ENCODE measurements at places on chromosomes 7 and 10. TPM values are rescaled to one million over a fixed set of nuclear protein-coding genes. Genes with fewer than 3 reads are reported as not detected.

GRCh38 chr10:132888898-132889490 lies 53.4 kb downstream of the CFAP46 start:
- no peak for DNase-seq

DNA sequence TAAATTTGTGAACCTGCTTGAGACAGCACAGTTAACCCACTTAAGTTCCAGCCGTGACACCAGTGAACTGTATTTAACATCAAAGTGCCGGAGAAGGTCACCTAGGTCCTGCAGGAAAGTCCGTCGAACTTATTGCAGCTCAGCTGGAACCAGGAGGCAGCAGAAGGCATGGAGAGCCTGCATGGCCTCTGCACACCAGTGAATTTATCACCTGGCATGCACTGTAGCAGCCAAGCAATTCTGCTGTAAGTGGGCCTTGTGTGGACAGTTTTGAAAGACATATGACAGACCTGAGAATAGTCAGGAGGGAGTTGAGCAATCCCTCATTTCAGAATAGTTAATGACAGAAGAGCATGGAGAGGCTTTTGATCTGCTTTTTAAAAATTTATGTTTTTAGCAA lies 108.8 kb downstream of the PLXDC2 start:
- DNase-seq: no peak

GRCh38 chr7:129947701-129948100 lies 5.1 kb downstream of the UBE2H start:
- DNase-seq: peak; percentile 12

GRCh38 chr10:31679936-31680335 lies 248.7 kb downstream of the ARHGAP12 start:
- no peak for DNase-seq

DNA sequence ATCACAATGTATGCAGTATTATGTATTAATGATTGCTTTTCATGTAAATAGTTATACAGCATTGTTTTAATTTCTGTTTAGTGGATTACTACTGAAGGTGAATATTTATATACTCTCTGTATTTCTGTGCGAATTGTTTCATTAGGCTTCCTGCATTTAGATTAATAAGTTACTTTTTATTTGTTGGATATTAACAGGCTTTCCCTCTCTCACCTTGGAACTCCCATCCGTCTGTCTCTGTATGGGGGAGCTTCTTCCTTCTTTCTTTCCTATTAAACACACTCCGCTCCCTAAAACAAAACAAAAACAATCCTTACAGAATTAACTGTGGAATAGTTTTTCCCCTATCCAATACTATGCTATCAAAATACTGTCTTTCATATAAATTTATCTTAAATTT lies 205.1 kb downstream of the CACNB2 start:
- no peak for DNase-seq

DNA sequence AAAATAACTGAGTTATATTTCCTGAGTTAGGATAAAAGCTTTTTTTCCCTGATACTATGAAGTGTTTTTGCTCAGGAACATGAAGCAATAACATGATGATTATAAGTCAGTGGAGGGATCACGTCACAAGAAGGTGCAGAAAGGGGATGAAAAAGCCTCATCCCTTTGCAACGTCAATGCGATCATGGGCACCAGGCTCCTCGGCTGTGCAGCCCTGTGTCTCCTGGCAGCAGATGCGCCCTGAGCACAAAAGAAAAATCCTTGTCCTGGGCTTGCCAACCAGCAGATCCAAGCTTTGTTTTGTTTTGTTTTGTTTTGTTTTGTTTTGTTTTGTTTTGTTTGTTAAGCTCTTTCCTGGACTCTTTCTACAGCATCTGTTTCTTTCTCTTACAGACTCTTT lies 103.5 kb upstream of the PRSS1 start:
- no peak for DNase-seq

DNA sequence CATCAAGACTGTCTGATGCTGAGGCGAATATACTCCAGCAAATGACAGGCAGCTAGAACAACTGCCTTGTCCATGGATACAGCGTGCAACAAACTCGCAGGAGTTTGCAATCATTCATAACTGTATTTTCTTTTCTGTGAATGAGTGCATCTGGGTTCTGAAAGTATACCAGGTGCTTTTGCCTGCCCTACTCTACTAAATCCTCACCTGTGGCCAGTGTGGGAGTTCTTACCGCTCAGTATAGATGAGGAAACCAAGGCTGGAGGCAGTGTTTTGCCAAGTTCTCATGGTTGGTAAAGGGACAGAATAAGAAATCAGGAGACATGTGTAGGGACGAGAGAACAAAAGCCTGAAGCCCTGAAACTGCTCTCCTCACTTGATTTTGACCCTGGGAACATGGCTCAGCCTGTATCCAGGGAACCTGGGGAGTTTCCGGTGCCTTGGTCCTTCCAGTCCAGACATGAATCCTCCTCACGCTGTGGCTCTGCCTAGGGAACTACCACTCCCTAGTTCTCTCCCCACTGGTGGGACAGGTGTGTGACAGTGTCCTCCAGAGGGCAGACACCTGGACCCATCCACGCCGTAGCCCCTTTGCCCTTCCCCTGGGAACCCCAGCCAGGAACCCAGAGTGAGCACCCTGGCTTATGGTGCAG lies 142.0 kb downstream of the CDH23 start:
- no peak for DNase-seq

DNA sequence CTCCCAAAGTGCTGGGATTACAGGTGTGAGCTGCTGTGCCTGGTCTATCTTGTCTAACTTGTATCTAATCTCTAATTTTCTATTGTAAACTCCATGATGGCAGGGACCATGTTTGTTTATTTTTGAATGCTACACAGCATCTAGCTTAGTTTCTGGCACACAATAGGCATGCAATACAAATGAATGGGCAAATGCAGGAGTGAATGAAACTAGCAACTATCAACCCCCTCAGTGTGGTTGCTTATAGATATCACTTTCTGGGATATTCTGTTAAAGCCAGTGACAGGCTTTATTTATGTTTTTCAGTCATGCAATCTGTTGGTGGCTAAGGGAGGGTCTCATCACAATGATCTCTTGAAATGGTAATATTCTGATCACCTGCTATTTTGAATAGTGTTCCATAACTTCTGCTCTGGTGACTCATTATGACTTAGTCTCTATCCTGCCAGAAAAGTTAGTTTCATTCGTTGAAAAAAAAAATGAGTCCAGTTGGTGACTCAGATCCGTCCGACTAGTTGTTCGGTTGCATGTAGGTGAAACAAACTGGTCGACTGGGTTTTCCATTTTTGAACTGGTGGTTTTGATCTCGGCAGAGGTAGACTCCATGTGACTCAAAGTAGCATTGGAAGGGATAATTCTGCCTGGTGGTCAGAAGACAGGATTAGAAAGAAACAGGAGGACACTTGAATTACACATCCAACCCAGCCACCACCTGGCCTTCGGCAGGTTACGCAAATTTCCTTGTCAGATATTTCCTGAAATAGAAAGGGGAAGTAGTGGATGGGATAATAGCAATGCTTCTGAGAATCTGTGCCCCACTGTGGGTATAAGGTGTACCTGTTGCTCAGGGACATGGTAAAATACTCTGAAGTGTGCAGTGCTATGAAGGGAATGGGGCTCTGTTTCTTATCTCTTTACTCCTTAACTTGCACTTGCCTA lies 76.8 kb downstream of the GATA3 start:
- DNase-seq: no peak

Gene NPC1L1
- polyA plus RNA-seq: 0.83 TPM

Gene DENND2A
- polyA plus RNA-seq: 8.5 TPM

DNA sequence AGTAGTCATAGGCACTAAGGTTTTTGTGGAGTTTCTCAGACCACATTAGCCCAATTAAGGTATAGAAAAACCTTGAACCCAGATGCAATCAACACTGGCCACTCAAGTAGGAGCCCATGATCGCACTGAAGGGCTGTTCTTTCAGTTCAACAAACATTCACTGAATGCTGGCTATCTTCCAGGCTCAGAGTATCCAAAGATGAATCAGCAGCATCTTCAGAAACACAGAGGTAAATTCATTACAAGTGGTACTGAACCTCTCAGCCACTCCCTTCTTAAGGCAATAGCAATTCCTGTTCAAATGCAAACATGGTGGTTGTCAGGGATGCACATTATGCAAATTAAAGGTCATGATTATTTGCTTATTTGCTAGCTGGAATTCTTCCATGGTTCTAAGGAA lies 17.1 kb downstream of the KCNK18 start:
- DNase-seq: no peak

Gene SPDYE2
- 19.5 TPM for polyA plus RNA-seq

Gene DOCK1
- 19.0 TPM for polyA plus RNA-seq

DNA sequence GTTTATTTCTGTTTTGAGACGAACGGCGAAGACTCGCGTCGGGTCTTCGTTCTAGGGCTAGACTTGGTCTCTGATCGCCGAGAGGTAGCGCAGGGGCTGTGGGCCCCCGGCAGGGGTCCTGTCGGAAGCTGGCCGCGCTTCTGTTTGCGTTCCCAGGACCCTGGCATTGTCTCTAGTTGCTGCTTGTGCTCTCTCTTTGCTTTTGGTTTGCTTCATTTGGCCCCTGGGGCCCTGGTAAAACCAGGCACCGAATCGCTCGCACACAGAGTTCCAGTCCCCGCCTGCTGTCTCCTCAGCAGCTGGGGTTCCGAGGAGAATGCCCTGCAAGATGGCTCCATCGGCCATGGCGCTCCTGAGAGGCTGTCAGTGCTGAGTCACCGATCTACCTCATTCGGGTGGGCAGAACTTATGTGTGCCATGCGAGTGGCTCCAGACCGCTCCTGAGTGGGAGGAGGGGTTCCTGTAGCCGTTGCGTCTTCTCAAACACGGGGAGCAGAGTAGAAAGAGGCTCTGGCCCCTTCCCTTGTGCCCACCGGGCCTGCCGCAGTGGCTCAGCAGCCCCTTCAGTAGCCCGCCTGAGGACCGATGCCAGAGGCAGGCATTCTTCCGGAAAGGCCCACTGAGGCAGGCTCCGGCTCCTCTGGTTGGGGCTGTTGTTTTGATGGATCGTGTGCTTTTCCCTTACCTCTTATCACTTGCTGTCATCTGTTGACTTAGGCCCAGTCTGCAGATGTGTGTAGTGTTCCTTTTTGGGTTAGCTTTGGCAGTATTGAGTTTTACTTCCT lies 826 bp downstream of the CHPF2 start:
- DNase-seq: peak; percentile 70

DNA sequence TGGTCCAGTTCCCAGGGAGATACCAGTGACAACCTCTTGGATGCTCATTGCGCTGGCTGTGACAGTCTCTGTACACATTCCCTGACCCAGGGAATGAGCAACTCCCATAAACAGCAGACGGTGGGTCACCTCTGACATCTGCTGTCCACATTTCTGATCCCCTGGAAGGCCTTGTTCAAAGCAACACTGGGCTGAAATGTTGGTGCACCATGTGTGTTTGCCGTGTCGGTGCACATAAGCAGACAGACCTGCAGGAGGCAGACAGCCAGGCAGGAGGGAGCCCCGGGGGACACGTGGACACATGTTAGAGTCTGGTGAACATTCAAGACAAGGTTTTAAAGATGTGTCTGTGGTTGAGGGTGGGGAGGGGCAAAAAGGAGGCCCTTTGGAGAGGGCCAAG lies 254.9 kb downstream of the PLXNA4 start:
- DNase-seq: no peak

DNA sequence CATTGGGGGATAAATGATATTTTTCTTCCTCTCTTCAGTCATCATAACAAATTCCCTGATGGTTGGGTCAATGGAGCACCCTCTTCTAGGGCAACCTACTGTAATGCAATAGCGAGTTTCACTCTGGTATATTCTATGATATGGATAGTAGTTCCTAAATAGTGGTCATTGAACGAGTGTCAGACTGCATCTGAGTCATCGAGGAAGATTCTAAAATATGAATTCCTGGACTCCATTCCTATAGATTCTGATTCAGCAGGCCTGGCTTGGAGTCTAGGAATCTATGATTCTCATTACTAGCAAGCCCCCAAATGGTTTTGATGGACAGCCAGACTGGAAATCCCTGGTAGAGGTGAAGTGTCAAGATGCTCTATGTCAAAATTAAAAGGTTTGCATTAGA lies 254.5 kb downstream of the BUB3 start:
- no peak for DNase-seq

DNA sequence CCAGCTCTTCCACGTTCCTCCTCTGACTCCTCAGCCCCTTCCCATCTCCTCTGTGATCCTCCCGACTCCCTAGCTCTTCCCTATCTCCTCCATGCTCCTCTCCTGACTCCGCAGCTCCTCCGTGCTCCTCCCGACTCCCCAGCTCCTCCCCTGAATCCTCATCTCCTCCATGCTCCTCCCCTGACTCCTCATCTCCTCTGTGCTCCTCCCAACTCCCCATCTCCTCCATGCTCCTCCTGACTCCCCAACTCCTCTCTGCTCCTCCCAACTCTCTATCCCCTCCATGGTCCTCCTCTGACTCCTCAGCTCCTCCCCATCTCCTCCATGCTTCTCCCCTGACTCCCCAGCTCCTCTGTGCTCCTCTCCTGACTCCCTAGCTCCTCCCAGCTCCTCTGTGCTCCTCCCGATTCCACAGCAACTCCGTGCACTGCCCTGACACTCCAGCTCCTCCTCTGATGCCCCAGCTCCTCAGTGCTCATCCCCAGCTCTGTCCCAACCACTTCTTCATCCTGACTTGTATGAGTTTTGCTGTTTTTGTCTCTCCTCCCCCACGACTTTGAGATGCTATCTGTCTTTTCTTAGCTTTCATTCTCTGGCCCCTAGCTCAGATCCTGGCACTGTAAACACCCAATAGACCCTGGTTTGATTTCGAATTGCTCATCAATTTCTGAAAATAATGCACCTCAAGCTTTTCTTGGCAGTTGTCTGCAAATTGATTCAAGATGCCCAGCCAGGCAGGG lies 38.3 kb downstream of the OAT start:
- no peak for DNase-seq

DNA sequence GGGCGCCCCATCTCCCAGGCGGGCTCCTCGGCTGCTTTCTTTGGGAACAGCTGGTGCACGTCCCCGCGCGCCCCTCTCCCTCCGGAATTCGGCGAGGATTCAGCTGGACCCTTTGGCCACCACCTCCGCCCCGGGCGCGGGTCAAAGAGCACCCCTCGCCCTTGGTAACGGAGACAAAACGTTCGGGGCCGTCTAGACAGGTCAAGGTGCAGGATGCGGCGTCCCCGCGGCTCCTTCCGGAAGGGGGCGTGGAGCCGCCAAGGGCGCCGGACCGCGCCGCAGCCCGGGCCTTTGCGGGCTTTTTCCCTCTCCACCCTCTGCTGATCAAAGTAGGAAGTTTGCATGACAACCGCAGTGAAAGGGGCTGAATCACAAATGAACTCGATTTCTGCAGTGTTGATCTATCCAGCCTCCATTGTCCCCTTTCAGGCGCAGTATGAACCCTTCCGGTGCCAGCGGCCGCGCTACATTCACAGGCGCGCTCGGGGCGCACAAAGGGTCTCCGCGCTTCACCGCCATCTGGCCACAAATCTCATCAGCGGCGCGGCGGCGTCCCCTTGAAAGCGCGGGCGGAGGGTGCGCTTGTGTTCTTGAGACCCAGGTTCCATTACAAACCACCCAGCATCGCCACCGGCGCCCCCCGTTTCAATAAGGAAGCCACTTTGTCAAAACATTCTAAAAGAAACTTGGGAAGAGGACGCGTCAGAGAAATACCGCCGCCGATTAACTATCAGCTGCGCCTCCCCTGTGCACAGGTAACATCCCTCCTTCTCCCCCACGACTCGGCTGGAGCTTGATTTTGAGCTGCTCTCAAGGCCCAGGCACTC lies 36.4 kb downstream of the CNPY1 start:
- DNase-seq: peak; percentile 37

- DNase-seq: no peak
Measured at GRCh38 chr7:101236292-101236835, 1.2 kb downstream of the CLDN15 start.

GRCh38 chr7:12291870-12292269 lies 80.8 kb downstream of the TMEM106B start:
- DNase-seq: no peak

Gene DNAJB9
- polyA plus RNA-seq: 63.3 TPM

- DNase-seq: no peak
Measured at GRCh38 chr10:78327778-78328591, 294.3 kb downstream of the RPS24 start.

Data from testis (tissue), 5 donors.